ENCODE measurements at places on chromosomes 11 and 22.
A peak's percentile ranks its signal among the peaks of the same experiment; 100 is the strongest.

DNA sequence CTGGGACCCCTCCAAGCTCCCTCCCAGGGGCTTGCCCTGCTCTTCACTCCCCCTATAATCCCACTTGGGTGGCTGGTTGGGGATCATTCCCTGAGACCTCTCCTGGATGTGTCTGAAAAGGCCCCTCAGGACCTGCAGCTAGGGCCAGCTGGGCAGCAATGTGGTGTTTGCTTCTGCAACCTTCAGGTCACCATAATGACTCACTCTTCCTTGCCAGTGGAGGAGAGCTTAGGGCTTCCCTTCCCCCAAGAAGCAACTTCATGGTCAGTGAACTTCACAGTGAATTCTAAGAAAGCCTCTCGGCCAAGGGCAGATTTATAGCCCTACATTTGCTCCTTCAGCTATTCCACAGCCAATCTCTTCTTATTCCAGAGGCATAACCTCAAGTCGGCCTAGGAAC, 45.1 kb upstream of the TSPAN18 start:
- ATAC-seq = no peak

GRCh38 chr22:30574997-30575671, 669 bp upstream of the GAL3ST1 start:
- no peak for ATAC-seq

- ATAC-seq = no peak
Measured at GRCh38 chr11:3802011-3802790, 4.8 kb upstream of the NUP98 start.

DNA sequence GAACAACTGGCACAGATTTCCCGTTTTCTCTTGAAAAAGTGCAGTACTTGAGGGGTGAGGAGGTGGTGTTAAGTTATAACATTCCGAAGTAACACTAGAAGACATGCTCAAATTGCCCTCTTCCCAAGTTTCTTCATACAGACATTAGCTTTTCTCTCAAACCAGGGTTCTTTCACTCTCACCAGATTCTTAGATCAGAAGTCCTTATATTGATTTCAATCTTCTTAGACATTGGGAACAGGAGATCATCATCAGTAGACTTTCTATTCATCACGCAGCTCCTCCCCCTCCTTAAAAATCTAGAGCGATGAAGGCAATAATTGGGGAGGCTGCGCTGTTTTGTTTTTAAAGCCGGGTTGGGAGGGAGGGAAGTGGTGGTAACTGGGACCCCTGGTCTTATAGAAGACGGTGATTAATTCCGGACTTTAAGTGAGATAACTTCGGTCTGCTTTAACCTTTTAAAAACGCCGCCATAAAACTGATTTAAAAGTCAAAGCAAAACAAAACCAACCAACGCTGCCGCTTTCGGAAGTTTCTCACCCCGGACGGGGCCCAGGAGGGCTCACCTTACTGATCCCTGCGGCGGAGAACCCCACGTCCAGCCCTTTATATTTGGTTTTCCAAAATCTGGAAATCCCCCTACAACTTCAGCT, 665 bp downstream of the USP28 start:
- ATAC-seq = peak; percentile 65

GRCh38 chr11:2305140-2305778, 3.4 kb downstream of the TSPAN32 start:
- peak; percentile 66 for ATAC-seq

GRCh38 chr11:134052988-134053945, 15.6 kb upstream of the JAM3 start:
- no peak for ATAC-seq

DNA sequence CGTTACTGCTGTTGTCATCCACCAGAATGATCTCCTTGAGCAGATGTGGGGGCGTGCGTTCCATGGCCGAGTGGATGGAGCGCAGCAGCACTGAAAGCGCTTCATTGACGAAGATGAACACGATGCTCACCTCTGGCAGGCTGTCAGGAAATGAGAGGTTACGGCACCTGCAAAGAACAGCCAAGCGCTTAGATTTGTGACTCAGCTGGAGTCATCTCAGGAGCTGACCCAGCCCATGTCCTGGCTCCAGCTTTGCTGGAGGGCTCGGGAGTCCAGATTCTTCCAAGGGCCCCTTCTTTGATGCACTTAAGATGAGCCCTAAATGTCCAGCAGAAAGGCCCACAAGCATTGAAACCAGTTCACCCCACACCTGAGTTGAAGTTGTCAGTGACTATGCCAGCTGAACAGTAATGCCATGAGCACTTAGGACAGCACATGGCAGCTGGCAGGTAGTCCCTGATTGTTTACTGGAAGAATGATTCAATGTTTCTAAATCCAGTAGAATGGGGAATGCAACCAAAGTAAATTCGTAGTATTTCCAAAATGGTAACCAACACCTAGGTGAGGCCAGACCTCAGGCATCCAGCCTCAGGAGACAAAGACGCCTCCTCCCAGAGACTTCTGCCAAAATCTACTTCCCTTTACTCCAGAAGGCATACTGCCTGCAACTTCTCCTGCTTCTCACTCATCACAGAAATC, 79.7 kb upstream of the CSNK2A3 start:
- ATAC-seq = no peak

DNA sequence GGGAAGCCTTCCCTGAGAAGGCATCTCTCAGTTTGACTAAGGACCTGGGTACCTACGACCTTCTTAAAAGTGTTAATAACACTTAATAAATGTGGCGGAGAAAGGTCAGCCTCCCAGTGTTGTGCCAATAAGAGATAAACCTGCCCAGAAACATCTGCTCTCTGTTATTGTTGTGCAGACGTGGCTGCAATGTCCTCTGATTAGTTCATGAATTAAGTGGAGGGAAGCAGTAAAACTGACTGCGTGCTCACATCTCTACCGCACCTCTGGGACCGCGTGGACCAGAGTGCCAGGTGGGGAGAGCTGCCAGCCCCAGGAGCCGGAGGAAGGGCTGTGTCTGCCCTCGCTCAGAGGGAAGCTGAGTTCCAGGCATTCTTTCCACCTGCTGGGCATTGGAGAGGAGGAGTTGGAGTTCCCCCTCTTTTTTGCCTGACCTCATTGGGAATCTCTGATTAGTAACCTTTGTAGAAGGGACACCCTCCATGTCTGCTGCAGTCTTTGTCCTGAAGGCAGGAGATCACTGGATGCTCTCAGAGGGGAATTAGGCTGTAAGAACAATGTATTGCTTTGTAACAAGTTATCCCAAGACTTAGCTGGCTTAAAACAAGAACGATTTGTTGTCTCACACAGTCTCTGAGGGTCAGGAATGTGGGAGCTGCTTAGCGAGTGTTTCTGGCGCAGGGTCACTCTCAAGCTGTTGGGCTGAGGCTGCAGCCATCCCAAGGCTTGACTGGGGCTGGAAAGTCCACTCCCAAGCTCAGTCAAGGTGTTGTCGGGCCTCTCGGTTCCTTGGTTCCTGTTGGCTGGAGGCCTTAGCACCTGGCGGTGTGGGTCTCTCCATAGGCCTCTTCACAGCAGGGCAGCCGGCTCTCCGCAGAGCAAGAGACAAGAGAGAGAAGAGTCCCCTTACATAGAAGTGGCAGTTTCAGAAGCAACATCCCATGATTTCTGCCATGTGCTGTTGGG, 247.6 kb upstream of the TBCEL start:
- ATAC-seq = no peak

- peak; percentile 93 for ATAC-seq
Measured at GRCh38 chr22:22935546-22936157, 48.0 kb downstream of the IGLL5 start.

GRCh38 chr11:120331301-120331996, 4.8 kb upstream of the ARHGEF12 start:
- ATAC-seq = no peak

- no peak for ATAC-seq
Measured at GRCh38 chr11:131571571-131571970, 201.2 kb downstream of the NTM start.

DNA sequence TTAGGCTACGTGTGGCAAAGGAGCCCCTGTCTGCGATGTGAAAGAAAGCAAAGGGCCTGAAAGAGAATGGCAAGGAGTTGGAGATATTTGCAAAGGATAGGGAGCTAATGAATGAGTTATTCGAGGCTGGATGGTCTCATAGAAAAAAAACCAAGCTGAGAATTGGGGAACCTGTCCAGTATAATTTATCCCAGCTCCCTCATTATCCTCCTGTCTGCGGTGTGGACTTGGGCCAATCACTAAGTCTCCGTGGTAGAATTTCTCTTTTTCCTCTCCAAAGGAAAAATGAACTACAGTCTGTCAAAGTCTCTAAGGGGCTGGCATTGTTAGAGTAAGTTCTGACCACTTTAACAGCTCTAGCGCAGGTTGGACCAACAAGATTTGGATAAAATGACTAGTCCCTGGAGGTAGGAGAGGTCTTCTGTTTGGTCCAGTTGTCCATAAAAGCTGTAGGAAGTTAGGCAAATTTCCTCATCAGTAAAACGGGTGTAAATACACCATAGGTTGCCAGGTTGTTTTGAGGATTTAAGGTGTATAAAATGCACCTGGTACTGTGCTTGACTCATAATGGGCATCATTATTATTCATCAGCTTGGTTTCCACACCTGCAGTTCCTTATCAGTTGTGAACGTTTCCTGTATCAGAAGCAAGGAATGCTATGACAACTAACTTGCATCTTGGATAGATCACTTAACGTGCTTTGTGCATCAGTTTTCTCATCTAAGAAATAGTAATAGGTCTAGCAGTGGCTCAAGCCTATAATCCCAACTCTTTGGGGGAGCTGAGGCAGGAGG, 10.3 kb upstream of the CDON start:
- ATAC-seq = no peak

- no peak for ATAC-seq
Measured at GRCh38 chr11:87425943-87426342, 388.2 kb downstream of the TMEM135 start.

DNA sequence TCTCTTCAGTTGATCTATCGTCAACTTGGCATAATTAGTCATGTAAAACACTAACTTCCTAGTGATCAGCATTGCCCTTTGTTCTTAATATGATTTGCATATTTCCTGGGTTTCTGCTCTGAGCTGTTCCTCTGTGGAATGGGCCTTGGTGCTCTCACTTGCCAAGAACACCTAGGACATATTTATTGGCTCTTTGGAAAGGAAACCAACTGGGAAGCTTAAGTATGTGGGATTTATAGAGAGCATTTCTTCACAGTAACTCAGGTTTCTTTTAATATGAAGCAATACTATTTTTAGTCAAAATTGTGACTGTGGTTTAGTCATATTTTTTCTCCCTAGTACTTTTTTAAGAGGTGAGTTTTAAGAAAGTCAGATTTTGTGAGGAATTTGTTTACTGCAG, 28.8 kb downstream of the FAT3 start:
- ATAC-seq = no peak

GRCh38 chr11:112652786-112653390, 308.3 kb upstream of the NCAM1 start:
- ATAC-seq = no peak

GRCh38 chr11:36427876-36428275, 82.2 kb downstream of the TRAF6 start:
- ATAC-seq = no peak

- no peak for ATAC-seq
Measured at GRCh38 chr22:48431014-48431413, 1396.7 kb downstream of the BRD1 start.

GRCh38 chr11:11078344-11079086, 220.7 kb upstream of the ZBED5 start:
- no peak for ATAC-seq

- no peak for ATAC-seq
Measured at GRCh38 chr22:46444390-46444854, 93.0 kb downstream of the CELSR1 start.

GRCh38 chr22:36281781-36282327, 28.9 kb downstream of the APOL1 start:
- ATAC-seq = no peak

- no peak for ATAC-seq
Measured at GRCh38 chr11:46102843-46103242, 18.4 kb downstream of the PHF21A start.

- no peak for ATAC-seq
Measured at GRCh38 chr11:69873166-69874077, 54.2 kb upstream of the FGF3 start.

DNA sequence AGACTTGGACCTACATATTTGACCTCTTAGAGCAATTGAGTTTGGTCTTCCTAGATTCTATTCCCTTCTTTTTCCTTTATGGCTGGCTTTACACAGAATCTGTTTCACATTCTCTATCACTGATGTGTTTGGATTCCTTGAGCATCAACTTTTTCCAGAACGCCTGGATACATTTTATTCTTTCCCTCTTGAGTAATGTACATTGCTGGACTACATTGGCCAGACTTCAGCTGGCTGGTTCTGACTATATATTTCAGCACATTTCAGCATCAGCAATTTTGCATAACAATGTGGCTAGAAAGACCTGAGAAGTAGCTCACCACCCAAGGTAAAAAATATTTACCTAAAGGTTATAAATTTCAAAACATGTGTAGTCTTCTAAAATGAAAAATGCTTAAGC, 2198.2 kb upstream of the RAG2 start:
- no peak for ATAC-seq

DNA sequence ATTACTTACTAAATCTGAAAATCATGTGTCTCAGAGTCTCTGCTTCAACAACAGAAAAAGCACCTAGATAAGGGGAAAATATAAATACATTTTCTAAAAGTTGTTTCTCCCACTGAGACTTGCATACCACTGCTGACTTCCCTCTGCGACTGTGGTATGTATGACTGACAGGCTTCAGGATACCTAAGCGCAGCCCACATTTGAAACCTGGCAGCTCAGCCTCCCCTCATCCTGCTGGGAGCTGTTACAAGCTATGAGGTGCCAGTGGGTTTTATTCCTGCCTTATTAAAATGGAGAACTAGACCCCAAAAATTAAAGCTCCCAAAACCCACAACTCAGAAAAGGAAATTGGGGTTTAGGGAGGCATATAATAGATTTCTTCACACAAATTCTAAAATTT, 133.6 kb downstream of the RAB38 start:
- ATAC-seq = no peak

DNA sequence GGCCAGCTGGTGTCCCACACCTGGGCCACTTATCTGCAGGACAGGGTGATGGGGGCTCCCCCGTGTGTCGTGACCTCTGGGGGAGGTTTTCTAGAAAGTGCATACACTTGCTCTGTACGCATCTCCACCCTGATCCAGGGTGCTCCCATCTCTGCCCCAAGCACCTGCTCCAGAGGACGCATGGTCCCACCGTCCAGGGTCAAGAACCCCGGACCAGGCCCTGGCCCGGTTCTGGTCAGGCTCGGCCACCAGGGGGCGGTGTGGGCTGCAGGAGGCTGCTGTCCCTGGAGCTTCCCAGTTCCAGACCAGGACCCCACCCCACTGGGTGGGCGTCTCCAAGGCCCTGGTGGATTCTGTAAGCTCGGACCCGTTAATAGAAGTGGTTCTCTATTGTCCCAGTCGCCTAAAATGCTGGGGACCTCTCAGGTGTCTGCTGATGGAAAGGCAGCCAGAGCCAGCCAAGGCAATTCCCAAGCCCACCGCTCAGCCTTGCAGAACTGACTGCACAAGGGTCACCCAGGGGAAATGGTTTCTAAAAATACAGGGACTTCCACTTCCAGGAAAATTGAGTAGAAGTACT, 34.7 kb upstream of the SEPTIN5 start:
- ATAC-seq = no peak

Measured in stimulated activated memory B cell treated with anti-CD40 and anti-IgM and Interleukin-4, amounts not matched to agents 10 μg/mL and 1 μg/mL and 100 μg/mL, for 72 hours (primary cell).